Cerebellum (tissue), 4 donors: ENCODE measurements at places on chromosomes 2 and 18. TPM values are rescaled to one million over a fixed set of nuclear protein-coding genes. Genes with fewer than 3 reads are reported as not detected.

Gene VIT
- total RNA-seq, result 3.4 TPM

Gene ANKRD30BL
- 33.8 TPM for total RNA-seq

Gene DSEL
- 32.8 TPM for total RNA-seq

Gene VWC2L
- 4.3 TPM for total RNA-seq

Gene FSIP2
- 3.3 TPM for total RNA-seq

Gene B3GNT7
- 1.2 TPM for total RNA-seq

Gene LYPD6
- 7.5 TPM for total RNA-seq

Gene LYPD6B
- 0.91 TPM for total RNA-seq

Gene RESP18
- 1.1 TPM for total RNA-seq

Gene PLB1
- total RNA-seq, result 4.3 TPM

Gene CTAGE1
- total RNA-seq, result not detected

Gene CFC1
- 1.3 TPM for total RNA-seq

Gene CHRNG
- total RNA-seq, result not detected

Gene RAPH1
- 51.0 TPM for total RNA-seq

Gene SNTG2
- total RNA-seq, result 4.9 TPM

Gene RBM44
- 2.2 TPM for total RNA-seq

Gene OR6B2
- not detected for total RNA-seq

Gene VSNL1
- total RNA-seq, result 14.0 TPM
